ENCODE measurements at places on chromosomes 13 and 19.

DNA sequence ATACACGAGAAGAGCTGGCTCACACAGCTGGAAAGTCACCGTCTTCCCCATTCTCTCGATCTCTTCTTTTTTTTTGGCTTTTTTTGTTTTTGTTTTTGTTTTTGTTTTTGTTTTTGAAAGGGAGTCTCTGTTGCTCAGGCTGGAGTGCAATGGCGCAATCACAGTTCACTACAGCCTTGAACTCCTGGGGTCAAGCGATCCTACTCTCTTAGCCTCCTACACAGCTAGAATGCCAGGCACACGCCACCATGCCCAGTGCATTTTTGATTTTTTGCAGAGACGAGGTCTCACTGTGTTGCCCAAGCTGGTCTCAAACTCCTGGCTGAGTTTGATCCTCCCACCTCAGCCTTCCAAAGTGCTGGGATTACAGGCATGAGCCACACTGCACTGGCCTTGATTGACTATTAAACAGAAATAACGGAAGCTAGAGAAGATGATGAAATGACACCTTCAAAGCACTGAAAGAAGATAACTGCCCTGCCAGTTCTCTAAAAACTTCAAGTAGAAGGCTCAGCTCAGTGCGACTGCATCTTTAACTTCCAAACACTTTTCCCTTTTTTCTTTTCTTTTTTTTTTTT is 4.0 kb downstream of the FXYD3 start:
- DNase-seq, result no peak

- DNase-seq, result no peak
These were observed 1.2 kb upstream of the SBK2 start for GRCh38 chr19:55538132-55538531.

DNA sequence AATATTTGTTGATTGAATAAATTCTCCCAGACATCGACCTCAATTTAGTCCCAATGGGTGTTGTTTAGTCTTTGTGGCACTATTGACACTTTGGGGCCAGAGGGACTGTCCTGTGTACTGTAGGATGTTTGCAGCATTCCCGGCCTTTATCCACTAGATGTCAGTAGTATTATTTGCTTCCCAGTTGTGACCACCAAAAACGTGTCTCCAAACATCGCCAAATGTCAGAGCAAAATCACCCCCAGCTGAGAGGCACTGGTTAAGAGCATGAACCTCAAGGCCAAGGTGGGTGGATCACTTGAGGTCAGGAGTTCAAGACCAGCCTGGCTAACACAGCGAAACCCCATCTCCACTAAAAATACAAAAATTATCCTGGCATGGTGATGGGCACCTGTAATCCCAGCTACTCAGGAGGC is 15.4 kb downstream of the NLRP12 start:
- DNase-seq, result no peak

GRCh38 chr19:50365434-50366306 is at the start of gene NAPSA:
Gene NAPSA, minus strand, starts transcription at chr19:50365639. Its CDS starts 18 bp downstream, at chr19:50365621.
- DNase-seq, result no peak

- DNase-seq, result no peak
These were observed 389.4 kb downstream of the RFC3 start for GRCh38 chr13:34207334-34207733.

- DNase-seq, result no peak
These were observed 20.7 kb upstream of the OLFM4 start for GRCh38 chr13:53007872-53008271.

DNA sequence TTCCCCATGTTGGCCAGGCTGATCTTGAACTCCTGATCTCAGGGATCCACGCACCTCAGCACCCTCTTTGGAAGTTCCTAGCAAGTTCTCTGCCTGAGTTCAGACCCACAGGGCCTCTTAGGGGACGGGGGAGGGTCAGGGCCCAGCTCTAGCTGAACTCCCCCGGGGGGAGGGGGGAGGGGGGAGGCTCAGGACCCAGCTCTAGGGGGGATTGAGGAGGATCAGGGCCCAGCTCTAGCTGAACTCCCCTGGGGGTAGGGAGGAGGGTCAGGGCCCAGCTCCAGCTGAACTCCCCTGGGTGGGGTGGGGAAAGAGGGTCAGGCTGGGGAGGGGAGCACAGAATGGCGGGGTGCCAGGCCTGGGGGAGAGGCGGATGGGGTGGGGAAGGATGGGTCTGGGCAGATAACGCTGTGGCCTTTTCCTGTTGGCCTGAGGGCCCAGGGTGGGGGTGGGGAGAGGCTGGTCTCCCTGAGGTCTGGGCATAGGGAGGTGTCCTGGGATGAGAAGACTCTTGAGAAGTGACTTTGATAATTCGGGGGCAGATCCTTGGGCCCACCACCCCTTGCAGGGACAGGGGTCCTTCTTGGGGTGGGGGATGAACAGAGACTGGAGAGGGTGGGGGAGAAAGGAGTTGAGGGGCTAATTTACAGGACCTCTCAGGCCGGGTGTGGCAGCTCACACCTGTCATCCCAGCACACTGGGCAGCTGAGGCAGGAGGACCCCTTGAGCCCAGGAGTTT is 5.5 kb upstream of the PTBP1 start:
- no peak for DNase-seq

GRCh38 chr13:42760951-42761350 is 20.4 kb upstream of the FAM216B start:
- DNase-seq, result no peak

- no peak for DNase-seq
These were observed 410.1 kb upstream of the HTR2A start for GRCh38 chr13:47306991-47307390.

- peak; percentile 20 for DNase-seq
These were observed 4.0 kb downstream of the ERF start for GRCh38 chr19:42250666-42251531.

- no peak for DNase-seq
These were observed 7.1 kb upstream of the ELOF1 start for GRCh38 chr19:11566164-11566563.

DNA sequence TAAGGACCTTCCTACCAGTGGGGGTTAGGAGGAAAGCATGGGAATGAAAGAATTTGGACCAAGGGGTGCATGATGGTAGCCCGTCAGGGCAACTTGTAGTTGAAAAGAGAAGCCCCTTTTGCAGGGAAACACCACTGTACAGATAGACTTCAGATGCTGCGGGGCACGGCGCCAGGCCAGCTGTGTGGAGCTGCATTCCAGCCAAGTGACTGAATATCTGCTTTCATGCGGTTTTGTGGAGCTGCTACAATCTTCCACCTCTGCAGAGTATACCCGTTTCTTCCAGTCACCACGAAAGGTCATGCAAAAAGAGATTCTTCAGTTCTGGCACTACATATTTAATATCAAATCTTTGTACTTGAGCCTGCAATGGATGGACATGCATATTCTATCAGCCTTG is 104.7 kb downstream of the RGCC start:
- DNase-seq, result peak; percentile 78

DNA sequence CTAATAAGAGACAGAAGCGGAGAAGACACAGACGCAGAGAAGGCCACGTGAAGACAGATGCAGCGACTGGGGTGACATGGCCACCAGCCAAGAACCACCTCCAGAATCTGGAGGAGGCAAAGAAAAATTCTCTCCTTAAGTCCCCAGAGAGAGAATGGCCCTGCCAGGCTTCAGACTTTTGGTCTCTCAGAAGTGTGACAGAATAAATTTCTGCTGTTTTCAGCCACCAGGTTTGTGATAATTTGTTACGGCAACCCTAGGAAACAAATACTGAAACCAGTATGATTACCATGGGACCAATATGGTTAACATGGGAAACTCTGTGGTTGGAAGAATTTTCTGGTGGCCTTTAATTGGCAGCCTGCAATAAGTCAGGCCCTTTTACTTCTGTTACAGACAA is 63.9 kb upstream of the DOCK9 start:
- DNase-seq, result peak; percentile 26

- no peak for DNase-seq
These were observed 687 bp downstream of the PLEKHA4 start for GRCh38 chr19:48867746-48868113.

DNA sequence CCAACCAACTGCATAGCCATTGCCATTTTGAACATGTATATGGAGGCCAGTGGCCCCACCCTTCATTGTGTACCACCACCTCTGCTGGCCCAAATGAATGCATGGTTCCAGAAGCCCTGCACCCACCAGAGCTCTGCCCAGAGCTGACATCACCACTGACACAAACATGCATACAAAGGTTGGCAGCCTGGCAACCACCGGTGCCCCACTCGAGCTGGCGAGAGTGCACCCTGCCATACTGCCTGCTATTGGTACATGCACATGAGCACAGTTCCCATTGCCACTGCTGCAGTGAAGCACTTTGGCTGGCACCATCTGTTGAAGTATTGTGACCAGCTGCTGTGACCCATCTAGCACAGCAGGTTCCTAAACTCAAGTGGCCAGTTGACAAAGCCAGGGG is 1564.9 kb downstream of the OLFM4 start:
- DNase-seq, result no peak

- DNase-seq, result no peak
These were observed 154.0 kb downstream of the SOX1 start for GRCh38 chr13:112220925-112221324.

GRCh38 chr13:78607409-78608251 is 4.3 kb upstream of the POU4F1 start:
- DNase-seq, result no peak

GRCh38 chr13:41557719-41558118 is 100.4 kb downstream of the RGCC start:
- no peak for DNase-seq

DNA sequence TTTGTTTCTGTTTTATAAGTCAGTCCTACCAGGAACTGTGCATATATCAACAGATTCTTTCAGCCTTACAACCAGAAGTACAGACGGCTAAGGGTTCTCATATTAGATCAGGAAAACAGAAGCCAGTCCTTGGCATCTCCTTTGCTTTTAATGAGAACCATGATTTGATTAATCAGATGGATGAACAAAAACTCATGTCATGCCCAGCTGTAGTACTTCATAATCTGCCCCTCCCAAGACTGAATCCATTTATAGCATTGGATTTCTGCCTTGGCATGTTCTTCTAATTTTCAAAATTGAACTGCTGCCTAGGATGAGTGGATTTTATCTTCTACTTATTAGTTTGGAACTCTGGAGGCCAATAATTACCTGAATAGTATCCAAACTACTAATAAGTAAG is 617.2 kb downstream of the SLITRK5 start:
- no peak for DNase-seq

DNA sequence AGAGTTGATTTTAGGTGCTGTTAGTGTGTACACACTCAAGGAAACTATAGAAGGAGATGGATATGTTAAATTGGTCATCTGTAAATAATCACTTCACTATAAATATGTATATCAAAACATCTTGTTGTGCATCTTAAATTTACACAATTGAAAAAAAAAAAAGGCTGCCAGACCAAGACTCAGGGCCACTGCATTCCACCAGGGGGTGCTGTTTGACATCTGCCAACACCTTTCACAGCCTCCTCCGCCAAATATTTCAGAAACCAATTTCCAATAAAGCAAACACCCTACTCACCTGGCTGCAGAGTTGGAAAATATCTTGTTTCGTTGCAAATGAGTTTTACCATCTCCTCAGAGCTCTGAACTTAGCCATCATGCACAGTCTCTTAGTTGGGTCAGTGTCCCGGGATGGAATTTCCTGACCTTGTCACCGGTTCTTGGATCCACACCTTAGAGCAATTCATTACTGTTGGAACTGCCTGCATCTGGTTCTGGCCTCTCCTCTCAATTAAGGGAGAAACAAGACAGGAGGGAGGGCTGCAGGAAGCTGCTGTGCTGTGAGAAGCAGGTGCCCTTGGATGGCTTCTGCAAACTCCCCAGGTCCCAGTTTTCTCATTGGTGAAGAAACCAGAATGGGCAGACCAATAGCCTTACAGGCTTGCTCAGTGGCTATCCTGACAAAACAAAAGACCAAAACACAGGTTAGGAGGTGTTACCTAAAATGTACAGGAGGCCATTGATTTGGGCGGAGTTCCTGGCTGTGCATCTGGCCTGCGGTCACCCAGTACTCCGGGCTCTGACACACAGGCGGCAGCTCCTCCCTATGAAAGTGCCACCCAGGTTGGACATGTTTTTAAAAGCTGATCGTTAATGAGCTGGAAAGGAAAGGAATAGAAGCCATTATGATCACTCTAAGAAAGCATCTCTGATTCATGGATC is 746.6 kb downstream of the UQCRFS1 start:
- DNase-seq, result no peak

DNA sequence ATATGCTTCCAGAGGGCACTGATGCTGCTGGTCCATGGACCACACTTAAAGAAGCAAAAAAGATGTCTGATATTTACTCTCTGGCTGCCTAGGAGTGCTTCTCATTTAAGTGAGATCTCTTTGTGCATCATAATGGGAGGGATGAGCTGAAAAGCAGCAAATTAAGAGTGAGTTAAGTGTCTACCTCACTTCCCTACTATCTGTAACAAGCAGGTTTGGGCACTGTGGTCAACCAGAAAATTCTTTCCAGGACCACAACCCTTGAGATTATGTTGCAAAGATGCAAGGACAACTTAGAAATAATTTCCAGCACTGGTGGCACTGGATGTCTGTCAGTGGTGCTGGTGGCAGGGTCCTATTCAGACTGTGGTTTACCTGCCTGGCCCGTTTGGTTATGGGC is 52.1 kb upstream of the USPL1 start:
- DNase-seq, result no peak

GRCh38 chr13:112990783-112991182 is 21.8 kb downstream of the MCF2L start:
- no peak for DNase-seq

GRCh38 chr13:83086088-83086487 is 796.2 kb downstream of the SLITRK1 start:
- no peak for DNase-seq

DNA sequence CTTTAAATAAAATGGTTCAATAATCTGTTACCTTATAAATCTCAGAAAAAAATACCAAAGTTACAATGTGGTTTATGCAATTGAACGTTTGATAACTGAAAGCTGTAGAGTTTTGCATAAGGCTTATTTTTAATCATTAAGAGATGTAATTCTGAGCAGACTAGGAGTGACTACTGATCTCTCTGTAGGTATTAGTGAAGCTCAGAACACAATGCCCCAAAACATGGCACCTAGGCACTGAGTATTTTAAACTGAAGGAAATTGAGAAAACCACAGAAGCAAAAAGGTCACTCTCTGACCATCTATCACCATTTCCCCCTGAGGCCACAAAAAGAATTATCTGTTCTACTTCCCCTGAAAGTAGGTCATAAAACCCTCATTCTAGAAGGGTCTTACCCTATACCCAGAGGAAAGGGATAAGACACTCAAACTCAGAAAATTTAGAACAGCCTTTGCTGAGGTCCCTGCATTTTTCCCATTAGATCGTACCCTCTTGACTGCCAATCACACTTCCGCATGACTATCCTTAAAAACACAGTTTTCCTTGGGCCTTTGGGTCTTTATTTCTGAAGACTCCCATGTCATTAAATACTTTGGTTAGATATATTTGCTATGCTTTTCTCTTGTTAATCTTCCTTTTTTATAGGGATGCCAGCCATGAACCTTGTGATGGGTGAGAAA is 158.1 kb downstream of the PCDH9 start:
- DNase-seq, result no peak

Measured in caudate nucleus (tissue), 63 donors.